ENCODE measurements at places on chromosomes 3 and 15. TPM values are rescaled to one million over a fixed set of nuclear protein-coding genes. Genes with fewer than 3 reads are reported as not detected.

The SCAPER gene
- total RNA-seq, result 10.0 TPM

The DCBLD2 gene
- 30.4 TPM for total RNA-seq

The CFAP100 gene
- total RNA-seq, result not detected

The PPP2R3A gene
- 7.5 TPM for total RNA-seq

DNA sequence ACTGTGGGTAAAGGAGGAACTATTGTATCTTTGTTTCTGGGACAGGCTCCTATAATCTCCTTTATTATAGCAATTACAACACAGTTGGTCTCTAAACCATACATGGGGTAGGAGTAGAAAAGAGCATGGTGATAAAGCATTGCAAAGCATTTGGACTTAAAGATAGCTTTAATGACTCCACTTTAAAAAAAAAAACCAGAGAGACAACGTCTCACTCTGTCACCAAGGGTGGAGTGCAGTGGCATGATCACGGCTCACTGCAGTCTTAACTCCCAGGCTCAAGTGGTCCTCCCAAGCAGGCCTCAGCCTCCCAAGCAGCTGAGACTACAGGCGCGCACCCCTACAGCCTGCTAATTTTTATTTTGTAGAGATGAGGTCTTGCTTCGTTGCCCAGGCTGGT, 68.2 kb downstream of the DENND4A start:
- DNase-seq, result no peak

GRCh38 chr3:106067711-106068110, 198.9 kb upstream of the CBLB start:
- DNase-seq, result no peak

- DNase-seq, result no peak
Measured at GRCh38 chr15:53448232-53449015, 311.0 kb downstream of the WDR72 start.
